ENCODE measurements at places on chromosomes 12 and 14.

DNA sequence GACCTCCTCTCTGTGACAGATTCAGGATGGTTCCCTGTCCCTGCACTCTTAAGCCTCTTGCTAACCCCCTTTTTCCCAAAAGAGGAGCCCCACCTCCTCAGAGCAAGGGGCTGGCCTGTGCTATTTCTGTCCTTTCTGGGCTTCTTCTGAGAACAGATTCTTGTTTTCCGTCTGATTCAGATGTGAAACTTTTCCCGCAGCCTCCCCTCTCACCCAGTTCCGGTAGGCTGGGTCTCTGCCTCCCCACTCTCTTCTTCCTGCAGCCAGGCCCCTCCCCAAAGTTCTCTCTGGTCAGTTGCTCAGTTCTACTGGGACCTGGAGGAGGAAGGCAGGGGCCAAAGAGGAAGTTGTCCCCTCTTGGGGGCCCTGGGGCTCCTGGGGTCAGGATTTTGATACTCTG, 11.8 kb downstream of the PDE1B start:
- DNase-seq, result no peak

GRCh38 chr12:6863586-6864321, 3.6 kb upstream of the TPI1 start:
- no peak for DNase-seq

GRCh38 chr12:94070520-94070919, 77.9 kb upstream of the PLXNC1 start:
- DNase-seq, result no peak

DNA sequence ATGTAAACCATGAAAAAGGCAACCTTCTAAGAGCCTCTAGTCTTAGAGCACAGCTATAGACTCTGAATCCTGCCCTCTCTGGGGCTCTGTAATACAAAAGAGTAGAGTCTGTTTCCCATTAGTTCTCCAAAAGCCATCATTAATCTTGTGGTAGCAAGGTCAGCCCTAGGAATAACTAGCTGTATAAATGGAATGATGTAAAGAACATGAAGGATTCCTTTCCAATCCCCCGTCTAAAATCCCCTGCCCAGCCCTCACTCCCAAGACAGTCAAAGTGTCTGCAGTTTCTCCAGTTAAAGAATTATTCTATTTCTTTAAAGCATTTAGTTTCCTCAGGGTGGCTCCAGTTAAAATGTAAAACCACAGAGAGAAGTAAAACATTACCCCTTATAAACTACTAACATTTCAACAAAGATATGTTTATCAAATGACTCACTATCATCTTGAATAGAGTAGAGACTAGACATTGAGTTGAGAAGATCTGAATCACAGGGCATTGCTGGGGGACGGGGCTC, 104.2 kb downstream of the ST8SIA1 start:
- peak; percentile 56 for DNase-seq

DNA sequence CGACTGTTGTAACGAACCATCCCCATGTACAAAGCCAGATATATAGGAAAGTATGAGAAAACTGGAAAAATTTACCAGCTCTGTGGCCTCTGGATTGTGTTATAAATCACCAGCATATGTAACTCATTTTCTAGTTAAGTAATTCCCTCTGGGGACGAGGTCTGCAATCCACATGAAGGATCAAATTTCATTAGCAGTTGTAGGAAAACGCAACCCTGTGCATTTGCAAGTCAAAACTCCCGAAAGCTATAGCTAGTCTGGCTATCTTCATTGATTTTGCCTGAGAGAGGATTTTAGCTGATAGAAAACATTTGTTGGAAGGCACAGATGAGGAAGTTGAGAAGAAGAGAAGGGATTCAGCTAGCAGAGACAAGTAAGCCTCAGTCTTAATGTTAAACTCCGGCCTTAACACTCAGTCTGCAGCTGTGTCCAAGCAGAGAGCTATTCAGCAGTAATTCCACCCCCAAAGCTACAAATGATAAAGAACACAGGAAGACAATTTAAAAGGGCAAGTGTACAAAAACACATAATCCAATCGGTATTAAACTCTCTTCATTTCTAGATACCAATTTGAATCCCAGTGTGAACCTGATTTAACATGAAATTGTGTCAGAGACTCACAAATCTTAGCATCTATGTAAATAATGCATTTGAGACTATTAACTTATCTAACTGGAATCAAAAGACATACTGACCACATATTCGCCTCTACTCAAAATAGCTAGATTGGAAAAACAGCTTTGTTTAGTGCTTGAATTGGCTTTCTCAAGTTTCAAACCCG, 54.2 kb upstream of the CERS5 start:
- peak; percentile 88 for DNase-seq

DNA sequence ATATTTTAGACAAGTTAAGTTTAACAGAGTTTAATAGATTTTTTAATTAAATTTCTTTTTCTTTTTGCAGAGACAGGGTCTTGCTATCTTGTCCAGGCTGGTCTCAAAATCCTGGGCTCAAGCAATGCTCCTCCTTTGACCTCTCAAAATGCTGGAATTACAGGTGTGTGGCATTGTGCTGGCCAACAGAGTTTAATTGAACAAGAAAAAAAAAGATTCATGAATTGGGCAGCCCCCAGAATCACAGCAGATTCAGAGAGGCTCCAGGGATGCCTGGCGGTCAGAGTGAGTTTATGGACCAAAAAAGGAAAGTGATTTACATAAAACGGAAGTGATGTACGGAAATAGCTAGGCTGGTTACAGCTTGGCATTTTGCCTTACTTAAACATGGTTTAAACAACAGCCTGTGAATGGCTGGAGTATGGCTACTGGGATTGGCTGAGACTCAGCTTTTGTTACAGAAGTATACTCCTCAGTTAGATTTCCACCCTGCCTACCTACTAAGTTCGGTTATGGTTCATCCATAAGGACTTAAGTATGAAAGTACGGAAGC, 14.5 kb upstream of the TESPA1 start:
- no peak for DNase-seq

GRCh38 chr12:30564394-30564793, 131.3 kb downstream of the IPO8 start:
- DNase-seq, result no peak

DNA sequence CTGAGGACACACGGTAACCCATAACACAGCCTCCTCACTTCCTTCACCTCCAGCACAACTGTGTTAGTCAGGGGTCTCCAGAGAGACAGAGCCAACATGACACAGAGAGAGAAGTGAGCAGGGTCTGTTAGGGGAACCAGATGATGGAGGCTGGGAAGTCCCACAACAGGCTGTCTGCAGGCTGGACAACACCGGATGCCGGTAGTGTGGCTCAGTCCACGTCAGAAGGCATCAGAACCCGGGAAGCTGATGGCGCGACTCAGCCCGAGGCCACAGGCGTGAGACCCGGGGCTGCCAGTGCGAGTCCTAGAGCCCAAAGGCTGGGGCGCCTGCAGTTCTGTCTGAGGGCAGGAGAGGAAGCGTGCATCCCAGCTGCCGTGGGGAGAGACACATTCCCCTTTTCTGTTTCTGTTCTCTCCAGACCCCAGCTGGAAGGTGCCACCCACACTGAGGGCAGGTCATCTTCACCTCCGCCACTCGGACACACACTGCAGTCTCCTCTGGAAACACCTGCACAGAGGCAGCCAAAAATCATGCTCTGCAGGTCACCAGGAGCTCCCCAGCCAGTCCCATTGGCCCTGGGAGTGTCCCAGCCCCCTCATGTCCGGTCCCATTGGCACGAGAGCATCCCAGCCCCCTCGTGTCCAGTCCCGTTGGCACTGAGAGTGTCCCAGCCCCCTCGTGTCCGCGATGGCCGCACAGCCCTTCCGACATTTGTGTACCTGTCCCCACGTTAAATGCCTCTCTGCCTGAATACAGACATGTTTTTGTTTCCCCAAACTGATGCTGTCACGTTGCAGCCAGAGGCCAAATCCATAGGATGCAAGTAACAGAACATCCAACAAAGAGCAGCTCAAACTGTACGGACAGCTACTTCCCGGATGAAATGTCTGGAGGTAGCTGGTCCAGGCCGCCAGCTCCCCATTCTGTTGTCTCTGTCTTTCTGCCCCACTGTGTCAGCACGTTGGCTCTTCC, 7.9 kb upstream of the FBRSL1 start:
- DNase-seq, result no peak

Data from HCEC 1CT (cell line).